ENCODE measurements at places on chromosomes 13 and 19.

GRCh38 chr19:9885077-9885552, 50.0 kb downstream of the PIN1 start:
- peak; percentile 82 for DNase-seq

- DNase-seq, result no peak
Measured at GRCh38 chr13:29593605-29594297, 1.7 kb downstream of the SLC7A1 start.

DNA sequence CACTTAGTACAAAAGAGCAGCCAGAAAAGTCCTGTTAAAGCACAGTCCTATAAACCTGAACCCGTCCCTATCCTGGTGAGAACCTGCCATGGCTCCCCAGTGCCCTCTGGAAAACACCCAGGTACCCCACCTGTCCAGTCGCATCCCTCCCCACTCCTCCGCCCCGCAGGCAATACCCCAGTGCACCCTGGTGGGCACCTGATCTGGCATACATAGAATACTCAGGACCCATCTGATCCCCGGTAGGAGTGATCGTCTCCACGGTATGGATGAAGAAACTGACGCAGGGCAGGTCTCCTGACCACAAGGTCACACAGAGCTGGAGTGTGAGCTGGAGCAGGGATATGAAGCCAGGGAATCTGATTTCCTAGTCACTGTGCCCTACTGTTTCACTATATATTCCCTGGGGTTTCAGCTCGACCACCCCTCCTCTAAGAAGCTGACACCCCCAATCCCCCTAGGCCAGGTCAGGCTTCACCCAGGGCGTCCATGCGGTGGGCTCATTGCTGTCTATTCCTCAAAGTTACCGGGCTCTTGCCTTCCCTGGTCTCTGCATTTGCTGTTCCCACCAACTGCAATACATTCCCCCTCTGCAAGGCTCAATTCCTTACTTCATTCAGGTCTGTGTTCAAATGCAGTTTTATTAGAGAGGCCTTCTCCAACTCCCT, 12.6 kb downstream of the FBXO46 start:
- DNase-seq, result no peak

DNA sequence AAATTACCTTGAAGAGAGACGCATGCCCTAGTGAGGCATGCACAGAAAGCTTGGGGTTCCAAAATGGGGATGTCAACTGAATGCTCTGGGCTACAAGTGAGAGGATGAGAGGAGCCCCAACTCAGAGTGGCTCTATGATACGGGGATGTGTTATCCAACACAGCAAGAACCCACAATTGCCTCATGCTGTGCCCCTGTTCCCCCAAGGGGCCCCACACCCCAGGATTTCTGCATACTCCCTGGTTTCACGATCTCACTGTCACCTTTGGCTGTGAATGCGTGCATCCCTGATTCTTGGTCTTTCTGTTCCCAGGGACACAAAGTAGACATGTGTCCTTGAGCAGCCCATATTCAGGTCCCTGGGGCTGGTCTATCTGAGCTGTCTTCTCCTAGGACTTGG, 29.3 kb downstream of the WDR88 start:
- no peak for DNase-seq

DNA sequence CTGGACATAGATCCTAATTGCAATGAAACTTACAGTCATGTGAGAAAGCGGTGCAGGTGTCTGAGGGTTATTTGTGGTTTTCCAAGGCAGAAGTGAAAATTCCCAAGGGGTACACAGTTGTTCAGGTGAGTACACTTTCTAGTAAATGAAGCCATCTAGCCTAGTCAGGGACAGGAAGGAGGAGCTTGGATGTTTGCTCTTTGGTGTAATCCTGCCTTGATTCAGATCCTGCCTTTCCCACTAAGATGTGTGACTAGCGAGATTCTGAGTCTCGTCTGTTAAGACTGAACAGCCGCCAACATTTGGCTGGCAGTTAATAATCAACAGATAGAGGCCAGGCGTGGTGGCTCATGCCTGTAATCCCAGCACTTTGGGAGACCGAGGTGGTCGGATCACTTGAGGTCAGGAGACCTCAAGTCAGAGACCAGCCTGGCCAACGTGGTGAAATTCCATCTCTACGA, 2.5 kb downstream of the RPS9 start:
- DNase-seq, result no peak

Measured in fibroblast of the conjunctiva (primary cell).